ENCODE measurements at places on chromosomes 5 and 9. TPM values are rescaled to one million over a fixed set of nuclear protein-coding genes. Genes with fewer than 3 reads are reported as not detected.
A peak's percentile ranks its signal among the peaks of the same experiment; 100 is the strongest.

DNA sequence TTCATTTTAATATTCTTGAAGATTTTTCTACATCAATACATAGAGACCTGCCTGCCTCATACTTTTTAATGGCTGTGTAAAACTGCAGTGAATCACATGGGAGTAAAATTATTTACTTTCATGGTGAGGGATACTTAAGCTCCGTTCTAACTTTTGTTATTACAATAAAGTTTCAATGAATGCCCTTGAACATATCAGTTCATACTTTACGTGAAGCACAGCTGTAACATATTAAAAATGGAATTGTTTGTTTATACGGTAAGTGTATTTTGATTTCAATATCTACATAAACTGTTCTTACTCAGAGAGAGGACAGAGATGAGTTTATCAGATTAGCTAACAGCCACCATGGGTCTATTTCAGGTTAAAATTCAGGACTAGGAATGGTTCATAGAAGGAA is 155.1 kb downstream of the NR3C1 start:
- DNase-seq = no peak

The KIF24 gene
- 7.3 TPM for total RNA-seq

DNA sequence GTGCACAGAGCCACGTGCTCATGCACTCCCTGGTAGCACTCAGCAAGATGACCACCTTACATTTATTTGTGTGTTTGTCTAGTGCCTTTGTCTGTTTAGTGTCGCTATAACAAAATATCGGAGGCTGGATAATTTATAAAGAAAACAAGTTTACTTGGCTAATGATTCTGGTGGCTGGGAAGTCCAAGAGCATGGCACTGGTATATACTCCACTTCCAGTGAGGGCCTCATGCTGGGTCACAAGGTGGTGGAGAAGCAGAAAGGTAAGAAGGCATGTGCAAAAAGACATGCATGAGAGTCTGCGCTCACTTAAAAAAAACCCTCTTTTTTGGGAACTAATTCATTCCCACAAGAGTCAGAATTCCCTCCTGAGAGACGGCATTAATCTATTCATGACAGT is 52.5 kb upstream of the BOD1 start:
- DNase-seq = no peak

The HAVCR2 gene
- total RNA-seq = 52.2 TPM

The BTNL3 gene
- not detected for total RNA-seq

The FGF1 gene
- total RNA-seq = not detected

The KCNIP1 gene
- not detected for total RNA-seq

DNA sequence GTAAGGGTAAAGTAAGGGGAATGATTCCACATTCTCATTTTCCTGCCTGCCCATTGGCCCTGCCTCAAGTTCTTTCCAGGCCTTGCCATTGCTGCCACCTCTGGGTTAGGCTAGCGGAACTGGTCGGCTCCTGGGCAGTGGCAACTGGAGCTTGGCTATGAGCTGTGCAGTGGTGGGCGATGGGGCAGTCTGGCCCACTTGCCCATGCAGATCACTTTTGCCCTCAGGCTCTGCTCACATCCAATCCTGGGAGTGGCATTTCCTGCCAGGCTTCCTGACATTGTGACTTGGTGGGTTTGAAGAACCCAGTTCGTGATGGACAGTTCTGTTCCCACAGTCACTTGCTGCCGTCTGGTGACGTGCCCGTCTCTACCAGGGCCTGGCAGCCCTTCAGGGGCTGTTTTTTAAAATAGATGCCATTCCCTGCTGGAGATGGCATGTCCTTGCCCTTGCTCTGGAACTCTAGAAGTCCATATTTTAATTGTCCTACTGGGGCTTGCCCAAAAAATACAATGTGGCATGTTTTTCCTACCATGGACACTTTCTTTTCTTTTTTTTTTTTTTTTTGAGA is 86.1 kb downstream of the FGF18 start:
- no peak for DNase-seq

DNA sequence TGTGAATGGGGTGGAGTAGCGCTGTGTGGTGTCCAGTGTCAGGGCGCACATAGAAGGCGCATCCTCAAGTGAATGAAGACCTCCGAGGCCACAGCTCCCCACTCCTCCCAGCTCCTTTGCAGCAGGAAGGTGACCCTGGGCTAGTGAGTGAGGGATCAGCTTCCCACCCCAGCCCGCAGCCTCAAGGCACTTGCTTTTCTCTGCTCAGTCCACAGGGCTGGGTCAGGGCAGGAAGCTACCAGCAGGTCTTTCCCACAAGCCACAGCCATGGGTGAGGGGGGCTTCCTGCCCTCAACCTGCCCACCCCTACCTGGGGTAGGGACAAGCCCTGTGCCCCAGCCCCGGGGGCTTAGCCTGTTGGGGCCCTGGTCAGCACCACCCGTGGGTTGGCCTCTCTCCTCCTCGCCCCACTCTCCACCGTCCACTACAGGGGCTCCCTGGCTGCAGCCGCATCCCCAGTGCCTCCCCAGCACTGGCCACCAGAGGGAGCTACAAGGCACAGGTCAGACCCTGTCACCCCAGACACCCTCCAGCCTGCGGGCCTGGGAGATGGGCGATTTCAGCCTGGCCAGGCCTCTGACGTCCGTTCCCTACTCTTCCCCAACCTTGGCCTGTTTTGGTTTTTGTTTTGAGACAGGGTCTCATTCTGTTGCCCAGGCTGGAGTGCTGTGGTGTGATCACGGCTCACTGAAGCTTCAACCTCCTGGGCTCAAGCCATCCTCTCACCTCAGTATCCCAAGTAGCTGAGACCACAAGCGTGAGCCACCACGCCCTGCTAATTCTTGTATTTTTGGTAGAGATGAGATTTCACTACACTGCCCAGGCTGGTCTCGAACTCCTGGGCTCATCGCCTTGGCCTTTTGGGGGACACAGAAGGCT is 1.3 kb upstream of the ABCA2 start:
- DNase-seq = peak; percentile 91

GRCh38 chr5:2872676-2873075 is 121.2 kb upstream of the IRX2 start:
- no peak for DNase-seq

DNA sequence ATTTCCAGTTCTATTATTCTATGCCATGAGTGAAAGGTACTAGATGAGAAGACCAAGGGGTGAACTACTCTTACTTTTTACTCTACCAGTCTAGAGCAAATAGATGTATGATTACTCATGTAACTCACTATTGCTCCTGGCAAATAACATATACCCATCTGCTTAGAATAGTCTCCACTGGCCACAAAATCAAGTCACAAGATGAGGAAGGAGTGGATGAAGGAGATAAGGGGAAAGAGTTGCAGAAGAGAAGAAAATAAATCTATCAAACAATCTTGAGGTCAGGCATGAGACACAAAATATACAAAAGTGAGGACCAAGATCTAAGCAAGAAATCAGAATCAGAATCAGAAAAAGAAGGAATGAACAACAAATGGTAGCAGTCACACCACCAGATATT is 13.7 kb upstream of the NR4A3 start:
- no peak for DNase-seq

DNA sequence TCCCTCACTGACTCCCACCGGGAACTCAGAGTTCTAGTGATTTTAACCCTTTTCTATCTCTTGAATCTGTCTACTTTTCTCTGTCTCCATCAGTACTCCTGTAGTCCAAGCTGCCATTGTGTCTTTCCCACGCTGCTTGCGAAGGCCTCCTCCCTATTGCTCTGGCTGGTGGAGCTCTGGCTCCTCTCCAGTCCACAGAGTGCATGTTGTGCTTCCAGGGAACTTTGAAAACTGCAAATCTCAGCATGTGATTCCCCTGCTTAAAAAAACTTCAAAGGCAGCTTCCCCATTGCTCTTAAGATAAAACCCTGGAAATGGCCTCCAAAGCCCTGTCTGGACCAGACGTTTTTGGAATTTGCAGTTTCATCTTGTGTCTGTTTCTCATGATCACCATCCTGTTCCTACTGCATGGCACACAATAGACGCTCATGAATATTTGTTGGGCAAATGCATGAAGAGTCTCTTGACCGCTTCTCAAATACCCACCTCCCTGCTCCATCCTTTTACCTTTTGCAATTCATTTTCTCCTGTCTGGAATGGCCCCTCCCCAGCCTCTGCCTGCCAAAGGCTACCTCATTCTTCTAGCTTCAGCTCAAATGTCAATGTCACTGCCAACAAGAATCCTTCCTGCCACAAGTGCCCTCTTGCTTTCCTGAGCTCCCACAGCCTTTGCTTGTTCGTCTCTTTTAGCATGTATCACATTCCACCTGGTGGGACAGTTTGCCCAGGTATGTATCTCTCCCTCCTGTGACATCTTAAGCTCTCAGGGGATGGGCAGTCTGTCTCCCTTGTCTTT is 293.2 kb downstream of the ARHGAP26 start:
- no peak for DNase-seq

- no peak for DNase-seq
Observed at GRCh38 chr5:171907725-171908343, 98.6 kb downstream of the FBXW11 start.

DNA sequence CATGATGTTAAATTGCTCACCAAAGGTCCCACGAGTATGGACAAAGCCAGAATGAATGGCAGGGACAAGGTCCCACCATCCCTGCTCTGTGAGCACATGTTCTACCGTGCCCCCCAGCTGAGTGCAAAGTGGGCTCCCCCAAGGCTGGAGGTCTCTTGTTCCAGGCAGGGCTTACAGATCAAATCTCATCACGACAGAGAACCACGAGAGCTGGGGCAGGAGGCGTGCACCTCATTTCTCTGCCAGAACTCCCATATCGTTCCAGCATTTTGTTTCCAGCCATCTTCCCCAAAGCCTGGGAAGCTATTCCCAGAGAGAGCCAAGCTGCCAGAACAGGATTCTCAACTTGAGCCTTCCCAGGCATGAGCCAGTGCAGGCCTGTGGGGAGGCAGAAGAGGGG is 108.5 kb downstream of the ZNF354C start:
- no peak for DNase-seq

The TAF11L7 gene
- total RNA-seq = not detected

DNA sequence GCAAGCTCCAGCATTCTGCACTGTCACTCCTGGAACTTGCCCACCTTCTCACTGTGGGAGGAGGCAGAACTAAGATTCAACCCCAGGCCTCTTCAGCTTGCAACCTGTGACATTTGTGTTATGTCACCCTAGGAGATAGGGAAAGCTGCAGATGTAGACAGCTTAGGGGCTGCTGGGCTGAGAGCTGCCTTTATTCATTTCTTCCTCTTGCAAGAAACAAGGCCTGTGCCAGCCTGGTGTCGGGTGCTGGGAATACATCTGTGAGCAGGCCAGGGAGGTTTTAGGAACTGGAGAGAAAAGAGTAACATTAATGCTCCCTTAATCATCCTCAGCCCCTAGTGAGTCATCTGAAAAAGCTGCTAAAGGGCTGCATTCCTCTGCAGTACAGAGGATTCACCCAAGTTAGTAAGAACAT is 101.8 kb downstream of the FGF18 start:
- no peak for DNase-seq

The CCL27 gene
- total RNA-seq = not detected

Measured in activated naive CD4-positive, alpha-beta T cell treated with anti-CD3 and anti-CD28 coated beads, Interleukin-2, amount 50 U/mL, for 72 hours (primary cell).